ENCODE measurements at places on chromosomes 3 and 15.
A peak's percentile ranks its signal among the peaks of the same experiment; 100 is the strongest.

GRCh38 chr3:159854500-159855124 is 134.0 kb upstream of the IL12A start:
- DNase-seq, result no peak

DNA sequence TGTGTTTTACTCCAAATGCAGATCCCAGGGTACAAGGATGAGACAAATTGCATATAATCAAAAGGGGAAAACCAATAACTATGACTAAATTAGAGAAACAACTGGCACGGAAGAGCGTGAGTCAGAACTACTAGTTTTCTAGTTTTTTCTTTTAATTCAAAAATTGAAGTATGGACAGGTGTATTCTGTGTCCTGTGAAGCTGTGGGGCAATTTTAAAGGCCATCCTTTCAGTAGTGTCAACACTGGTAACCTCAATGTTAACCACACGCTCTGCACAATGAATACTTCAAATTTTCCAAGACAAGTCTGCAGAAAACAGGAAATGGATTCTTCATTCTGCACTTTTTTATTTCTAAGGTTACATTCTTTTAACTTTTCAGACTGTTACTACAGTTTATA is 32.5 kb upstream of the GOLGA8A start:
- no peak for DNase-seq

DNA sequence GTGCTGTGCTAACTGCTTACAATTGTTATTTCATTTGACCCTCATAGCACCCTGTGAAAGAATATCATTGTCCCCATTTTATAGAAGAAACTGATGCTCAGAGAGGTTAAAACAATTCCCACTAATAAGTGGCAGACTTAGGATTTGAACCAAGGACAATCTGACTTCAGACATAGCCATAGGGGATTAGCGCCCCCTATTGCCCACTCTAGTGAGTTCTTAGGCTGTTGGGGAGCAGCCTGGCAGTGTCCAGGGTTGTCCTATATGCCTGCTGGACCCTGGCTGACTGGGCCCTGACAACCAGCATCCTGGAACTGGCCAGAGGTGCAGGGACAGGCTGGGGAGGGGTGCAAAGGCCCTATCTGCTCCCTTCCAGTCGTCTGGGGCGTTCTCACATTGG is 15.4 kb downstream of the DPH3 start:
- DNase-seq, result no peak

DNA sequence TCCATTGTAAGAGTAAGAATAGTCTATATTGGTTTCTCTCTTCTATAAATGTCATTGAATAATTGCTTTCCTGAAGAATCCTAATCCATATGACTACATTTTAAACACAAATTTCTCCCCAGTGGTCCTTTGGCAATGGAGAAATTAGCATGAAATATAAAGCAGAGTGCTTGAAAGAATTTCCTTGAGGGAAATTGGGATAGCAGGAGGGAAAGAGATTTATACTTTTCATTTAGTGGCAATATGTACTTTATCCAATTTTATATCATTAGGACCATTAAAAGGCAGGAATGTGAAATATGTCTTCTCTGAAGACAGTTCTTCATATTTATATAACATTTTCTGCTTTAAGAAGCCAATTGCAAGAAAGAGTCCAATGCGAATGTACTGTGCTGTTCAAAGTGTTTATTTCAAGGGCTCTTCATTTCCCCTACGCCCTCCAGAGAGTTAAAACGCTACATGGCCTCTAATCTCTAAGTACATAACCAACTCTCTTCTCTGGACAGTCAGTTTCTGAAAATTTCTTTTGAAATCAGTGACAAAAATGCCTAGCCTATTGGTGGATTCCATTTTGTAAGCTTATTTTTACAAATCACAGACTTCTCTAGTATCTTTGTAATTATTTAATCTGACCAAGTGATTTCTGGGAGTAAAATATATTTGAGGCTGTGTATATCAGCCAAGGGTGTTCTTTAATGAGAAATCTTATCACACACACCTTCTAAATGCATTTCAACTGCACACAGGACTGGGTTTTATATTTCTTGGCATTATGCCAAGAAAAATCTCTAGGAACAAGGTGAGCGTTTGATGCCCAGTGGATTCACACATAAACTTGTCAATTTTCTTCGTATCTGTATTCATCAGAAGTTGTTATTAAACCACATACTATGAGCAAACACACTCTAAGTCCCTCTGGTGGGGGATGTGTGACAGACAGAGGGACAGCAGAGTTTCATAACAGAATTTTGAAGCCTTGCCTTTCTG is 51.2 kb downstream of the KCNAB1 start:
- DNase-seq, result no peak

GRCh38 chr15:24835301-24835700 is 119.5 kb upstream of the SNRPN start:
- DNase-seq, result no peak

- no peak for DNase-seq
Measured at GRCh38 chr3:122952520-122952919, 75.0 kb downstream of the SEMA5B start.

DNA sequence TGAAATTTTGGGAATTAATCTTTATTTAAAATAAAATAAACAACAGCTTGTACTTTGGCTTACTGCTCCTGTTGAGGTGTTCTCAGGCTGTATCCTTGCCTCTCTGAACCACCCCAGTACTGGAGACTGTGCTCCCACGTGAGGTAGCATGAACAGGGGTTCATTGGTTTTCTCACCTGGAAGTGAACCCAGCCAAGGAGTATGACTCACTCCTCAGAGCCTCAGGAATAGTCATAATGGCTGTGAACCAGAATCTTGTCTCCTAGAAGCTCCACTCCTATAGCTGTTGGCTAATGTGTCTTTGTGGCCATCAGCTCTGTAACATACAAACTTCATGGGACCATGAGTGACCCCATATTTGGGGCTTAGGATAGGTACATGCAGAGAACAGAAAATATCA is 122.5 kb upstream of the ST8SIA2 start:
- no peak for DNase-seq

GRCh38 chr15:47383102-47383501 is 334.2 kb upstream of the SEMA6D start:
- no peak for DNase-seq

- no peak for DNase-seq
Measured at GRCh38 chr3:45218578-45219390, 7.3 kb downstream of the TMEM158 start.

GRCh38 chr15:59694779-59695178 is 5.7 kb upstream of the BNIP2 start:
- DNase-seq, result no peak

GRCh38 chr3:169945313-169945712 is 21.3 kb upstream of the SEC62 start:
- no peak for DNase-seq

DNA sequence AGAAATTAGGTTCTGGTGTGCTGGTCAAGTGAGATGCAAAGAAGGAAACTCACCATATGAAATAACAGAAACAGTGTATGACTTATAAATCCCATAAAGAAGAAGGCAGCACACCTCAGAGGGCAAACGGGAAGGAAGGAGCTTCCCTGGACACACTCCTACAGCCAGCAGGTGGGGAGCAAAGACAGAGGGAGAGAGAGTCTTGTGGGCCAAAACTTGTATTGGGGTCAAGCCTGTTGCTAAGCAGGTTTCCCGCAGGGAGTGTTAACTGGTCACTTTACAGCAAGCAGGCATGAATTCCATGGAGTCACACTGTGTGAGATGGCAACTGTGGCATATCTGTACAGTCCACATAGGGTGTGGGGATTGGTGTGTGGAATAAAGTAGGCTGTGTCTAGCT is 222.9 kb upstream of the NDN start:
- no peak for DNase-seq

- DNase-seq, result no peak
Measured at GRCh38 chr3:67614195-67614594, 40.2 kb downstream of the SUCLG2 start.

GRCh38 chr3:140081887-140082286 is 146.9 kb downstream of the CLSTN2 start:
- DNase-seq, result no peak

GRCh38 chr3:152213203-152213602 is 55.5 kb upstream of the MBNL1 start:
- no peak for DNase-seq

DNA sequence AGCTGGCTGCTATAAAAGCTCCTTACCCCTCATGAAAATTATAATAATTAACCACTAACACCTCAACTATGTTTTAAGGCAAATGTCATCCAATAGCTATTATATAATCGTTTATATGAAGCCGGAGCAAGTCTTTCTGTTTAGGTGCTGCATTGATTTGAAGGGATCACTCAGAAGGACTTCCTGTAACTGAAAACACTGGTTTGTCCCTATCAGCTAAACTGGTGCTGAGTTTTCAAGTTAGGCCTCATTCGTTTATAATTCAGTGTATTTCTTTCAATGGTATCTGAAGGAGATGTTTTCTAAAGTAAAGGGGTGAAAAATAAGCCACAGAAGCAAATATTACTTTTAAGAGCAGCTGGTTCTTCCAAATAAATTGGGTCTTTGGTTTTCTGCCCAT is 14.2 kb downstream of the MEIS2 start:
- DNase-seq, result no peak

GRCh38 chr3:64514889-64515288 is 172.9 kb downstream of the ADAMTS9 start:
- DNase-seq, result no peak

GRCh38 chr3:48157202-48157840 is 30.9 kb downstream of the CDC25A start:
- no peak for DNase-seq

DNA sequence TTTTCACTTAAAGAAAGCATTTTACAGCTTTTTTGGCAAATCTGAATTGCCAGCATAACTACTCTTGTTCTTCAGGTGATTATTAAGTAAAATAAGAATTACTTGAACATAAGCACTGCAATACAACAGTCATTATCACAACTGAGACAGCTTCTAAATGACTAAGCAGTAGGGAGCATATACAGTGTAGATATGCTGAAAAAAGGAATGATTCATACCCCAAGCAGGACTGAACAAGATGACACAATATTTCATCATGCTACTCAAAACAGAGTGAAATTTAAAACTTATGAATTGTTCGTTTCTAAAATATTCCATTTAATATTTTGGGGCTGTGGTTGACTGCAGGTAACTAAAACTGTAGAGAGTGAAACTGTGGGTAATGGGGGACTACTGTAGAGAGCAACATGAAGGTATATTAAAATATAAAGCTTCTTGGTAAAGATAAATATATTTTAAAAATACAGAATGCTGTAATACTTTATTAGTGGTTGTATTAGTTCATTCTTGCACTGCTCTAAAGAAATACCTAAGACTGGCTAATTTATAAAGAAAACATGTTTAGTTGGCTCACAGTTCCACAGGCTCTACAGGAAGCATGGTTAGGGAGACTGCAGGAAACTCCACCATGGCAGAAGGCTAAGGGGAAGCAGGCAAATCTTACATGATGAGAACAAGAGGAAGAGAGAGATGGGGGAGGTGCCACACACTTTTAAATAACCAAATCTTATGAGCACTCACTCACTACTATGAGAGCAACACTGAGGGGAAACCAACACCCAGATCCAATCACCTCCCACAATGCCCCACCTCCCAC is 84.8 kb downstream of the DCLK3 start:
- no peak for DNase-seq

DNA sequence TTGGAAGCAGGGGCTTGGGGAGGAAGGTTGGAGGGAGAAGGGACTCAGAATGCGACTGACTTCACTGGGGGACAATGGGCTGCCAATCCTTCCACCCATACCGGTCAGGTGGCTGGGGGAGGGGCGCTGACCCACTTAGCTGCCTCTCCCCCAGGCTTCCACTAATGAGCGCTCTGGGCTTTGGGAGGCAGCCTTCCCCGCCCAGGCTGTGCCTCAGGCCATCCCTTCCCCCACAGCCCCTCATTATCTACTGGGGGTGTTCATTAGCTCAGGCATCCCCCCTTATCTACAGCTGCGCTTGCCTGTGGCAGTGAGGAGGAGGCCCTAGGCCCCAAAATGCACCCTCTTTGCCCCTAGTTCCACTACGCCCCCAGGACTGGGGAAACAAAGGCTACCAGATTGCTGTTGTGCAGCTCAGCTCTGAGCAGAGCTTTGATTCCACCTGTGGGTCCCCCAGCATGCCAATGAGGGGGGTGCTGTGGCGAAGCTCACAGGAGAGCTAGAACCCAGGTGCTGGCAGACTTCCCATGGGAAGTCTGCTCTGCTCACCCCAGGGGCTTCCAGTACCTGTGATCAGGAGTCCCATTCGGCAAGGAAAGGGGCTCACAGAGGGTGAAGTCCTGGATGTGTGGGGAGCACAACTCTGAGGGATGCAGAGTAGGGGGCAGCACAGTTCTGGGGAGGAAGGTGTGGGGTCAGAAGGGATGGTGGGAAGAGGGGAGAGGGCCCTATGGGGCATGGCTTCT is 29.4 kb upstream of the SEMA3F start:
- DNase-seq, result no peak

DNA sequence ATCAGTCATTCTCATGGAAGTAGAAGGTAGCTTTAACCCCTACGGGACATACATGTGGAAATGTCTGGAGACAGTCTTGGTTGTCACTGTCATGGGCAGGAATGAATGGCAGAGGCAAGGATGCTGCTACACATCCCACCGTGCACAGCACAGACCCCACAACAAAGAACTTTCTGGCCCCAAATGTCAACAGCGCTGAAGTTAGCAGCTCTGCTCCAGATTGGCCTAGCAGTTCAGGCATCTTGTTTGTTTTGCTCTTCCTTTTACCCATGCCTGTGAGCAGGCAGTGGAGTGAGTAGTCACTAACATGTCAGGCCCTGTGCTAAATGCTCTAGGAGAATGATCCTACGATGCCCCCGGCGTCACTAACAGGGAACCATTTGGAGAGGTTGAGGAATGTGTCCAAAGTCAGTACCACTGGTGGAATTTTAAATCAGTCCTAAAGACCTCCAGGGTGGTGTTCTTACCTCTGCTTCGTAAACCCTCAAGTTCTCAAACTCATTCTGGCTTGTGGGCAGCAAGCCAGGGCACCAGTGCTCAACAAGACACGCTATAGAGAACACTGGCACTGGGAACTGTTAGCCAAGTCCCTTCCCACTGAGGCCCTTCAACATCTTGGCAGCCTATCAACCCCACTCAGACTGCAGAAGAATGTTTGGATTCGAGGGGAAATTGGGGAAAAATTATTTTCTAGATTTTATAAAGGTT is 142.2 kb downstream of the FOXP1 start:
- peak; percentile 73 for DNase-seq

DNA sequence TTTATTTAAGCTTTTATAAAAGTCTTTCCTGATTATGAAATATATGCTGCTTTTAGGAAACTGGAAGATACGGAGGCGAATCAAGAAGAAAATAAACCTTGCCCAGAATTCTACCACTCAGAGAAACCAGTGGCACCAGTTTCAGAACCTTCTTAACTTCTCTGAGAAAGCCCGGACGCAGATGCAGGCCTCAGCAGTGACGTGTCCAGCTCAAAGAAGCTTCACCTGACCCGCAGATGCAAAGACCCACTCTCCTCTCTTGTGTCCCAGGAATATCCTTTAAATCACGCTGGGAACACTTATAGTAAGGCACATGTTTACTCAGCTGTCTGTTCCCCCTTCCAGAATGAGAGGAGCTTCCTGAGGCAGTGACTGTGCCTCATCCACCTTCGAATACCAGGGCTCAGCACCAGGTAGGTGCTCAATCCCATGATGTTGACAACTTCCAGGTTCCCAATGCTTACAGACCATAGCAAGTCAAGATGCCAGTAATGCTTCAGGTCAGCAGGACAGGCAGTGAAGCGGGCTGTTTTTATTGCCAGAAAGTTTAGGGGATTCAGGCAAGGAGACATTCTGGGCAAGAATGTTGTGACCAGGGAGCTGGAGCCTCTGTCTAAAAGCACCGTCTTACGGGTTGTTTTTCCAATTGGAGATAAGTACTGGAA is 39.9 kb upstream of the LDHAL6B start:
- DNase-seq, result no peak

GRCh38 chr3:160927620-160928019 is 171.6 kb downstream of the PPM1L start:
- no peak for DNase-seq

Data from Jurkat, Clone E6-1 (cell line).